Calu3 (cell line): ENCODE measurements at places on chromosomes 1 and 21. TPM values are rescaled to one million over a fixed set of nuclear protein-coding genes. Genes with fewer than 3 reads are reported as not detected.

DNA sequence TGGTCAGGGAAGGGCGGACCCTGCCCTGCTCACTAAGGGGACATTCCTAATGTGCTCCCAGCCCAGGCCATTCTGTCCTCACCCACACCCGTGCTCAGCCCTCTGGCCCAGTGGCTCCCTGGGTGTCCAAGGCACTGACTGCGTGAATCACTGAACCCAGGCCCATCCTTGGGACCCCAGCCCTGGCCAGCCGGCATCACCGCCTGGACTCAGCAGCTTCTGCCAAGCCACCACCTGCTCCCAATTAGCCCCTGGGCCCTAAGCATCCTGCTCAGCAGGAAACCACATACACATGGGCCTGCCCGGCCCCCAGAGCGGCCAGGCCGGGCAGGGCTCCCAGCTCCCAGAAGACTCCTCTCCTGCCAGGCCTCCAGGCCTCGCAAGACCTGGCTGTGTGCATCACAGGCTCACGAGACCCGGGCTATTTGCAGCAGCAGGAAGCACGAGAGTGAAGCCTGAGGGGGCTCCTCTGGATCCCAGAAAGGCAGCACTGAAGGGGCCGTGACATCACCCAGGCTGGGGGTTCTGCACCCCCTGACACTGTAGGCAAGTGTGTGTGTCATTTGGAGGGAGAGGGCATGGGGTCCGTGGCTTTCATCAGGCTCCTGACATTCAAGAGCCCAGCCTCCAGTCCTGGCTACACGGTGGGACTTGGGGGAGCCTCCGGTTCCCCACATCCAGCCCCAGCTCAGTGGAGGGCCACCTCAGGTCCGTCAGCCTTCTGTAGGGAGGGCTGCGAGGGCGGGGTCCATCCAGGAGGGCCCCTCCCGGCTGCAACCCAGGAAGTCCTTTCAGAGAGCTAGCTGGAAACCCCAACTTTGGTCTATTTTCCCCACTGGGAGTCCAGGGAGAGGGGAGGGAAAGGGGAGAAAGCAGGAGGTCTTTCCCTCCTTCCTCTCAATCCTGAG is 1.6 kb downstream of the MFAP2 start:
- H3K27me3 ChIP-seq: peaks cover 38% of the 10 kb centered on the region
- H3K4me3 ChIP-seq: no peak overlapping the region
- H3K4me1 ChIP-seq: peaks cover 11% of the 10 kb centered on the region
- DNase-seq: no peak
- no peak overlapping the region for H3K27ac ChIP-seq
- H3K36me3 ChIP-seq: no peaks in the 10 kb centered on the region

DNA sequence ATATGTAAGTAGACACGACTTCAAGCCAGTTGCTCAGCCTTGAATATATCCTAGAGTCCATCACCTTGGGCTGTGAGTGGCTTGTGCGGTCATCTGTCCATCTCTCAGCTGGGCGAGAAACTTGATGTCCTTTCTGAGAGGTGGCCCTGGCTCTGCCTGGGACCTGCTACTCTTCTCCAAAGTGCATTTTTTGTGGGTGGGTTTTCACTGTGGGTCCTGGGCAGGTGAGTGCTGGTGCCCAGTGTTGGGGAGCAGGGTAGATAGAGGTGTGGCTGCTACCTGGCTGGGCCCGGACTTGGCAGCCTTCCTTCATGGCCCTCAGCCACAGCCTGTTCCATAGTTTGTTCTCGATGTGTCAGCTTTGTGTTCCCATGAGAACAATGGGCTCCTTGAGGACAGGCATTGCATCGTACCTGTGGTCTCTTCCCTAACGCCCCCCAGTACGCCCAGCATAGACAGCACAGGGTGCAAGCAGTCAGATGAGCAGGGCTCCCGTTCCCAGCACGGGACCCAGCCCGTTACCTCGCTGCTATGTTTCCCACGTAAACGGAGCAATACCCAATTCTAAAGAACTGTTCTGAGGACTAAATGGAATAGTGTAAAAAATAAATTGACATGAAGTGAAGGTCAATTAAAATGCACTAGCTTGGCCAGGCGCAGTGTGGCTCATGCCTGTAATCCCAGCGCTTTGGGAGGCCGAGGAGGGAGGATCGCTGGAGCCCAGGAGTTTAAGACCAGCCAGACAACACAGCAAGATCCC is 877 bp upstream of the SLX9 start:
- H3K4me3 ChIP-seq: peak overlapping the region; percentile 74
- no peak for DNase-seq
- peaks cover 22% of the 10 kb centered on the region for H3K36me3 ChIP-seq

- H3K4me3 ChIP-seq: no peak overlapping the region
- no peak overlapping the region for H3K27ac ChIP-seq
- H3K36me3 ChIP-seq: no peaks in the 10 kb centered on the region
Observed at GRCh38 chr1:58047265-58047858, 499.2 kb downstream of the OMA1 start.

The AMY2A gene
- not detected in 2 replicates for total RNA-seq

DNA sequence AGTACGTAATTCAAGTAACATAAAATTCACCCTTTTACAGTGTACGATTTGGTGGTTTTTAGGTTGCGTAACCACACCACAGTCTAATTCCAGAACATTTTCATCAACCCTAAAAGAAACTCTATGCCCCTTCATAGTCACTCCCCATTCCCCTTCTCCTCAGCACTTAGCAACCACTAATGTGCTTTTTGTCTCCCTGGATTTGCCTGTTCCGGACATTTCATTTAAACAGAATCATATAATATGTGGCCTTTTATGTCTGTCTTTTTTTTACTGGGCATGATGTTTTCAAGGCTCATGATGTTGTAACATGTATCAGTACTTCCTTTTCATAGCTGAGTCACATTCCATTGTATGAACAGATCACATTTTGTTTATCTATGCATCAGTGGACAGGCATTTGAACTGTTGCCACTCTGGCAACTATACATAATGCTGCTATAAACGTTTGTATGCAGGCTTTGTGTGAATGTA is 20.8 kb downstream of the OBSCN start:
- no peak overlapping the region for H3K4me3 ChIP-seq
- DNase-seq: no peak
- H3K27me3 ChIP-seq: no peaks in the 10 kb centered on the region
- peaks cover 20% of the 10 kb centered on the region for H3K4me1 ChIP-seq

The LEFTY1 gene
- 0.59 TPM in 1 of 2 replicates, not detected in the other for total RNA-seq

DNA sequence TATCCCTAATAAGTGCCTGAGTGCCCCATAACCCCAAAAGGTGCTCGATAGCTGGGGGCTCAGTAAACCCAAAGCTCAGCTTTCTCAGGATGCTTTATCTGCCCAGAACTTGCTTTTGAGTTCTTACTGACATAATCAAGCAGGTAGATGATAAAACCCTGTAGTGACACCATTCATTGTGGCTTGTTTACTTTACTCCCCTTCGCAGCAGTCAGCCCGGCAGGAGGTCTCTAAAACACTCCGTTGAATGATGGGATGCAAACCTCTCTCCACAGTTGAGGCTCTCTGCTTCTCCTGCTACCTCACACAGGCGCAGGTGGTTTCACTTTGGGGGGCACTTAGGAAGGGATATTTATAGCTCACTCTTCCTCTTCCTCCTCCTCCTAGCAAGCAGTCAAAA is 349.4 kb downstream of the HLX start:
- H3K27ac ChIP-seq: no peak overlapping the region
- H3K4me1 ChIP-seq: peaks cover 8% of the 10 kb centered on the region
- H3K36me3 ChIP-seq: no peaks in the 10 kb centered on the region

DNA sequence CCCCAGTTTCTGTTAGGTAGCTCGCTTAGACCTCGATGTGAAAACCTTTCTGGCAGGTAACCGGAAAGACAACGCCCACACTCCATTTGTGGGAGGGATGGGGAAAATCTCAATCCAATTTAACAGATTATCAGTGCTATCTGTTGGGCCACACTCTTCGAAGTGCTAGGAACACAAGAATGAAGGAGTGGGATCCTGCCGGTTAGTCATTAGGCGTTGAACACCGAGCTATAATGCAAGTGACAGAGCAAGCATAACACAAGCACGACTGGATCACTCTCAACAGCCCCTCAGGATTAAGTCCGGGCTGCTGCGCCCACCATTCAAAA is 531 bp downstream of the SNIP1 start:
- peak overlapping the region; percentile 95 for H3K27ac ChIP-seq
- no peaks in the 10 kb centered on the region for H3K27me3 ChIP-seq
- peaks cover 16% of the 10 kb centered on the region for H3K4me1 ChIP-seq
- no peak for DNase-seq

The ERVH48-1 gene
- not detected in 2 replicates for total RNA-seq

The SPRR2B gene
- not detected in 2 replicates for total RNA-seq

The C1orf87 gene
- total RNA-seq: not detected in 2 replicates

The C1orf167 gene
- total RNA-seq: not detected in 2 replicates

DNA sequence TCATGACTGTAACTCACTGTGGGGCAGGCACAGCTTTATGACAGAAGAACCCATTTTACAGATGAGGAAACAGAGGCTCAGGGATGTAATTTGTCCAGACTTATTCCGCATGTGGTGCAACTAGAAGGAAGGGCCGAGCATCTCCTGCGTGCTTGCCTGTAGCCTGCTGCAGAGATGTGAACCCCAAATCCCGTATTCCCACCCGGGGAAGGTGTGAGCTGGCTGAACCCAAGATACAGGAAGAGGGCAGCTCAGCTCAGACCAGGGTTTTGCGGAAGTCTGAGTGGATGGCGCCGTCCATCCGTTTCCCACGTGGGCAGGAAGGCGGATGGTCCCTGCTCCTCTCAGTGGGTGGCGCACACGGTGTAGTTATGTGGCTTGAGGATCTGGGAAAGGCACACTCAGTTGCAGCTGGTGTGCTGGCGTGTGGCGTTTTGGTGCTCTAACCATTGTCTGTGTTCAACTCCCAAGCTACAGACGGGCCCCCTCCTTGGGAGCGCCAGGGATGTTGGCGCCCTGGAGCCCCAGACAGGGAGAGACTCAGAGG is 1.2 kb downstream of the CROCC start:
- no peaks in the 10 kb centered on the region for H3K4me1 ChIP-seq
- no peak for DNase-seq
- H3K27me3 ChIP-seq: no peaks in the 10 kb centered on the region
- no peak overlapping the region for H3K4me3 ChIP-seq
- H3K27ac ChIP-seq: no peak overlapping the region

The SLC22A15 gene
- total RNA-seq: 3.9 and 5.0 TPM in 2 replicates

The OR2W3 gene
- not detected in 2 replicates for total RNA-seq

DNA sequence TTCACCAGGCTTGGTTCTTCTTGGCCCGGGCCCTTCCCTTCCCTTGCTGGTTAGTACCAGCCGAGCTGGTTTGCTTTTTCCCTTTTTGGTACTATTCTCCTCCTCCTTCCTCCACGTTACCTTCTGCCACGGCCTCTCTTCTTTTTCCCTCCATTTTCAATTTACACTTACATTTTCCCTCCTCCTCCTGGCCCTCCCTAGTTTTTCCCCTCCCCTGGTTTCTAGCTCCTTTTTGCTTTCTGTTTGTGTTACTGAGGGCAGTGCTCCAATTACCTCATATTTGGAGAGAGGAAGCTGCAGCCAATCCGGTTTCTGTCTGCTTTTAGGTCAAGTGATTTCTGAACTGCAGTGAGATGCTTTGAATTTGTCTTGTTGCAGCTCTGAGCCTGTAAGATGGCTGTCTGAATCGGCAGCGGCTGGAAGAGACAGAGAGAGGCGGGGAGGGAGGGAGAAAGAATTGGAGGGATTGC is 63.7 kb downstream of the MACF1 start:
- H3K27me3 ChIP-seq: no peaks in the 10 kb centered on the region
- no peak overlapping the region for H3K4me3 ChIP-seq
- no peak for DNase-seq
- H3K36me3 ChIP-seq: no peaks in the 10 kb centered on the region

DNA sequence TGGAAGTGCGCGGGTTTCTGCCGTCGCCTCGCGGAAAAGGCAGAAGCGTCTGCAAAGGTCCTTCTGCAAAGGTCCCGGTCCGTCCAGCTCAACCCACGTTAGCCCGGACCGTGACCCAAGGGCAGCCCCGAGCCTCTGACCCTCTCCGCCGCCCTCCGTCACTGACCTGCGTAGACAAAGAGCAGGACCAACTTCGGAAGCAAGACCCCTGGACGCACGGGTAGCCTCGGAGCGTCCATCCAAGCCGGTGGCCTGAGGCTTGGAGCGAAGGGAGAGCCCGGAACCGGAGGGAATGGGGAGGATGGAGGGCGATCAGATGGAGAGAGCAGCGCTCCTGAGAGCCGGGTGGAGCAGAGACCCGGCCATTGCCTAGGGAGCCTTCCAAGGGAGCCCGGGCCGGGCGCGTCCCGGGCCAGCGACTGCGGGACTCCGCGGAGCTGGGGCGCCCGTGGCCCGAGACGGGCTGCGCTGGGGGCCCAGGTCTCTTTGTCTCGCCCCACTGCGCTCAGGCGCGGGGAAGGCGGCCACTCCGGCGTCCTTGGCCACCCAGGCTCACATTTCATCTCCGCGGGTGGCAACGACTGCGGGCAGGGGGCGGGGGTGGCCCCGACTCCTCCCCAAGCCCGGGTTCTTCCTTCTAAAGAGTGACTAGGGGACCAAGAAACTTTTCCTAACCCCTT is at the start of gene CYYR1:
Gene CYYR1, minus strand, starts transcription at position 585 of the 680 bp plus-strand sequence. Its CDS starts 346 bp downstream, at position 239.
- no peaks in the 10 kb centered on the region for H3K27me3 ChIP-seq
- H3K4me3 ChIP-seq: no peak within 1 kb of the TSS
- no peaks in the 10 kb centered on the region for H3K36me3 ChIP-seq
- H3K4me1 ChIP-seq: no peaks in the 10 kb centered on the region
- H3K27ac ChIP-seq: no peak within 1 kb of the TSS
- no peak for DNase-seq

- H3K27me3 ChIP-seq: no peaks in the 10 kb centered on the region
- H3K36me3 ChIP-seq: no peaks in the 10 kb centered on the region
- no peak for DNase-seq
- H3K4me3 ChIP-seq: no peak overlapping the region
- H3K27ac ChIP-seq: no peak overlapping the region
Observed at GRCh38 chr1:50658459-50659076, 235.3 kb upstream of the DMRTA2 start.

DNA sequence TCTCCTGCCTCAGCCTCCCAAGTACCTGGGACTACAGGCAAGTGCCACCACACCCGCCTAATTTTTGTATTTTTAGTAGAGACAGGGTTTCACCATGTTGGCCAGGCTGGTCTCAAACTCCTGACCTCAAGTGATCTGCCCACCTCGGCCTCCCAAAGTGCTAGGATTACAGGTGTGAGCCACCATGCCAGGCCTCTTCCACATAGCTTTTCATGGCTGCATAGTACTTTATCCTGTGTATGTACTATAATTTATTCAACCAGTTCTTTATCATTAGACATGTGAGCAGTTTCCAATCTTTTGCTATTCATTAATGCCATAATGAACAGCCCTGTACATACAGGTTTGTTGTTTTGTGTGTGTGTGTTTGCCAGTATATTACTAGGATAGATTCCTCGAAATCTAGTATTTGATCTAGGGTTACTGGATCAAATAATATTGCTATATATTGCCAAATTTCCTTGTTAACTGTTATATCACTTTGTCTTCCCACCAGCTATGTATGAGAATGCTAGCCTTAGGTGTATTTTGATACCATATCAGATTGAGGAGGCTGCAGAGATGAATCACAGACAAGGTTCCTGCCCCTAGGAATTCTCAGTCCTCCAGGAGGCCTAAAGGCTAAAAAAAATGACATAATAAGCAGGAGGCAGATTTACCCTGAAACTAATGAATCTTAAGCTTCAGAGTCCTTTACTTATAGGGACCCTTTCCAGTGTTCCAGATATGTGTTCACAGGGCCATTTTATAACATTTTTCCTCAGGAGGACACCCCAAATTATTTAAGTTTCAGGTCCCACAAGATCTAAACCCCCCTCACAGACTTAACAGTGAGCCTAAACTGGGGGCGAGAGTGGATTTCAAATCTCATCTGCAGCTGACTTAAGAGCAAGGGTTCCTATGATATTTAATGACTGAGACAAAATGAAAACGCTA is 2.1 kb upstream of the PDIK1L start:
- peak overlapping the region; percentile 88 for H3K27ac ChIP-seq
- H3K36me3 ChIP-seq: peaks cover 31% of the 10 kb centered on the region
- peak overlapping the region; percentile 91 for H3K4me3 ChIP-seq
- no peaks in the 10 kb centered on the region for H3K27me3 ChIP-seq
- H3K4me1 ChIP-seq: peaks cover 18% of the 10 kb centered on the region
